Lower leg skin (tissue), 4 donors: ENCODE measurements at places on chromosomes 5 and 9.

DNA sequence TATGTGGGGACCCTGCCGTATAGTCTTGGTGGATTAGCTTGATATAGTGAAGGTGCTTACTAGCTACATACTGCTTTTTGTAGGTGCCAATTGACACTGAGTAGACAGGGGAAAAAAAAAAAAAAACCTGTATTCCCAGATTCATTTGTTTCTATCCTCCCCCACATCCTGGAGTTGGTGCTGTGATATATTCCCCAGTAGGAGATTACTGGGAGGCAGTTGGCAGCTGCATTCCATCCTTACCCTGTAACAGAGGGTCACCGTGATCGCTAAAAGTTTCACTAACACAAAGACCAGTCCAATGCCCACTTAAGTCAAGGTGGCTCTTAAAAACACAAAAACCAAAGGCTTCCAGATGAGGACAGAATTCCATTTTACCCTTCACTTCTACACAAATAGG, 27.4 kb upstream of the TOMM5 start:
- no peak for DNase-seq

DNA sequence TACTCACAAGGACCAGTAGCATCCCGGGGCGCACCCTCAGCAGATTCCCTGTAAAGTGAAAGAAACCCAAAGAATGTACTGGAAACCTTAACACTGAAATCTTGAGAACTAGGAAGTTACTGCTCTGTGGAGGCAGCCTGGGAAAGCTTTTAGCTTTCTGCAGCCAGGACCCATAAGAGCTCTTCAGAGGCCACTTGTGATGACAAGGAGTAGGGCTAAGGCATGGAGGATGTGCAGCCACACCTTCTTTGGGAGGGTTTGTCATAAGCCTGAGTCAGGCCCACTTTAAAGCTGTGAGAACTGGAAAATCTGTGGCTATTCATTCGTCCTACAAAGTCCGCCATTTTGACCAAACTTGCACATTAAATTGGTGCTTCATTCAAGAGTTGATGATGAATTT, 291.1 kb upstream of the TLE4 start:
- DNase-seq, result no peak

- DNase-seq, result no peak
Measured at GRCh38 chr9:101032426-101032825, 3.9 kb downstream of the PLPPR1 start.

GRCh38 chr9:126531035-126531571, 82.6 kb upstream of the LMX1B start:
- DNase-seq, result no peak

- DNase-seq, result no peak
Measured at GRCh38 chr5:123421773-123422172, 1.4 kb downstream of the CEP120 start.

DNA sequence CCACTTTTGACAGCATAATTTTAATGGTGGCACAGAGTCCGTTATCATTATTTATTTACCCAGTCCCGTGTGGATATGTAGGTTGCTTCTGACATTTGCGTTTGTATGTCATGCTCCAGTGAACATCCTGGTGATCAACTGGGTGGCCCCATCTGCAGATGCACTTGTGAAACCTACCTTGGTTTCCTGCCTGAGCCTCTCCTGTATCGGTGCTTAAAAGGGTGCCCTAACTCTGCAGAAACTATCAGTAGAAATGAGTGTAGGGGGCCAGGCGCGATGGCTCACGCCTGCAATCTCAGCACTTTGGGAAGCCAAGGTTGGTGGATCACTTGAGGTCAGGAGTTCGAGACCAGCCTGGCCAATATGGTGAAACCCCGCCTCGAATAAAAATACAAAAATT, 92.1 kb upstream of the IER5L start:
- DNase-seq, result no peak

- DNase-seq, result no peak
Measured at GRCh38 chr5:102713278-102713677, 41.8 kb upstream of the PAM start.

GRCh38 chr5:149999359-149999758, 1.1 kb downstream of the TIGD6 start:
- DNase-seq, result no peak

DNA sequence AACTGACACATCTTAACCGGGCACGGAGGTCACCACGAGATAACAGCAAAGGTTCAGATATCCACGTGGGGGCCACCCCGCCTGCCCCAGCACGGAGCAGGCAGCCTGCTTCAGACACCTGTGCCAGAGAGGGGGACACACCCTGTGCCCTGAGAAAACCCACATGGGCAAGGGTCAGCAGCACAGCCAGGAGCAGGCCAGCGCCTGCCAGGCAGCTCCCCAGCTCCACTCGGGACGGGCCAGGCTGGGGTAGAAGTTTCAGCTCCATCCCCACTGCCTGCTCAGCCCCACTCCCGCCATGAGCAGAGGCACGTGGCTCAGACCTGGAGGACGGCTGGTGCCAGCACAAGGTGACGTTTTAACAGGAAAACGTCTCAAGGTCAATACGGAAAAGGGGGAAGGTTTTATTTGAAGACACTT, 22.2 kb downstream of the SLC12A7 start:
- DNase-seq, result no peak
